Suppressor macrophage treated with lipopolysaccharide for 4 hours (primary cell): ENCODE measurements at places on chromosomes 1 and 21.

- no peak for DNase-seq
Measured at GRCh38 chr1:202890392-202890791, 1.4 kb upstream of the RABIF start.

- DNase-seq = no peak
Measured at GRCh38 chr1:109789551-109790180, 25.9 kb upstream of the EPS8L3 start.

DNA sequence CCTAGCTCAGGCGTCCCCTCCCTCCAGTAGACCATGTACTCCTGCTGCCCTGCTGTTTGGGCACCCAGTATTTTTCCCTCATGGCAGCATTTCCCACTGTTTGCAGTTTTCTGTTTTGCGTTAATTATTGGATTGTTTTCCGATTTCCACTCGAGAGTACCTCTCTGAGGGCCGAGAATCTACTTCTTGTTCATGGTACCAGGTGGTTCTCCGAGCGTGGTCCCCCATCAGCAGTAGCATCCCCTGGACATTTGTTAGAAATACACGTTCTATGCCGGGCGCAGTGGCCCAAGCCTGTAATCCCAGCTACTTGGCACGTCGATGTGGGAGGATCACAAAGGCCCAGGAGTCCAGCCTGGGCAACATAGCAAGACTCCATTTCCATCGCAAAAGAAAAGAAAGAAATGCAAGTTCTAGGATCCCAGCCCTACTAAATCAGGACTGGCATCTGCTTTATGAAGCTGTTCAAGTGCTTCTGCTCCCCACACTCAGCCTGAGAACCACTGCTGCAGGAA lies 690 bp downstream of the RRP1 start:
- no peak for DNase-seq

DNA sequence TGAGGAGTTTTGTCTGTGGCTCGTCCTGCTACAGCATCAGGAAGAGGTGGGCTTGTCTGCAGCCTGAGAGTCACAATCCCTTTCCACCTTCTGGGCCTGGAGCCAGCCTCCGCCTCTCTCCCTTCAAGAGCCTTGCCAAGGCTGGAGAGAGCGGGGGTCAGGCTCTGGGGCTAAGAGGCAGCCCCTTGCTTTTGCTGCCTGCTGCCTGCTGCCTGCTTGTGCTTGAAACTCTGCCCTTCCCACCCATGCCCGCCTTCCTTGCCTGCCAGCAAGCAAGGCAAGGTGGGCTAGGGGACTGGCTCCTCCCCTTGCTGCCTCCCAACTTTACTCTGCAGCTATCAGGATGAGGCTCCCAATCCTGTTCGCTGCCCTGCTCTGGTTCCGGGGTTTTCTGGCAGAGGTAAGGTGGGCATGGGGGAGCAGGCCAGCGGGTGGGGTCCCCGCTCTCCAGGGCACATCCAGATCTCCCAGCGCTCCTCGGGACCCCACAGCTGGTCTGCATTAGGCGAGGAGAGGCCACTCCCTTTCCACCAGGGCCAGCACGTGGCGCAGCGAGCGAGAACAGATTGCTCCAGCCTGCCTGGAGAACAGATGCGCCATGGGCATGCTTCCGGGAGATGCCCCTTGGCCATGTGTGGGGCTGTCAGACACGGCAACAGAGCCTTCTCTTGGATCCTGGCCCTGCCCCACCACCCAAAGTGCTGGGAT lies 7.5 kb upstream of the PTPN7 start:
- no peak for DNase-seq

- DNase-seq = no peak
Measured at GRCh38 chr1:53068314-53069099, 6.5 kb downstream of the PODN start.

DNA sequence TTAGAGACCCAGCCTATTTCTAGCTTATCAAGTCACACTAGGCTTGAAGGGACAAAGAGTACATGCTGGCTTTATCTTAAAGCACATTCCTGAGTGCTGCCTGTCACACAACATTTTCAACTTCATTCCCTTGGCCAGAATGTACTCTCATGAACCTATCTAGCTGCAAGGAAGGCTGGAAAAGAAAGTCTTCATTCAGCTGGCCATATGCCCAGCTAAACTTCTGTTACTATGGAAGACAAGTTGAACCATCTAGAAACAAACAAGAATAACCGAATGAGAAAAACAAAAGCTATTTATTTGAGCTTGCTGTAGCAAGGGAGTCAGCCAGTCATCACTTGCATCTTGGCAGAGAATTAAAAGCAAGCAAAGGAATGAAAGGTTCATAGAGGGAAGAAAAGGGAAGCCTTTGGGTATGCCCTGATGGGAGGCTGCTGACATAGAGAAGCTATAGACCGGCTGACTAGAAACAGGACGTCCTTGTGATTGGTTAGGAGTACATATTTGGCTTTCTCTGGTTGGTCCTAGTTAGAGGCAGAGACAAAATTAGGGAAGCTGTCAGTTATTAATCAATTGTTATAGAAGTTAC lies 108.4 kb downstream of the NEK7 start:
- no peak for DNase-seq

GRCh38 chr1:198846556-198846955 lies 207.7 kb downstream of the PTPRC start:
- no peak for DNase-seq

GRCh38 chr21:38680401-38680800 lies 125.3 kb upstream of the ETS2 start:
- peak; percentile 25 for DNase-seq

DNA sequence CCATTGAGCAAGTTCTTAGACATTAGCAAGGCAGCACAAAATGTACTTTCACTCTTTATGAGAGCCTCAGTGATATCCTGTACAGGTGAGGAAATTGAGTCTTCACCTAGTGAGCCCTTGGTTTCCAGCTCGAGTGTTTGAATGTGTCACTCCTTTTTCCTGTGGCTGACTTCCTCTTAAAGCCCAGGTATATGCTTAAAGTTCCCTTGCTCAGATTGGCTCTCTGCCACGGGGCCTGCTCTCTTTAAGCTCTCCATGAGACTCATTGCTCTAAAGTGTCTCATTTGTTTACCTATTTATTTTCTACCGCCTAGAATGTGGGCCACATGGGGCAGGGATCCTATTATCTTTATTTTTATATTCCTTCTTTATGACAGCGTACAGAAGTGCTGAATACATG lies 324.9 kb downstream of the SIPA1L2 start:
- DNase-seq = no peak

DNA sequence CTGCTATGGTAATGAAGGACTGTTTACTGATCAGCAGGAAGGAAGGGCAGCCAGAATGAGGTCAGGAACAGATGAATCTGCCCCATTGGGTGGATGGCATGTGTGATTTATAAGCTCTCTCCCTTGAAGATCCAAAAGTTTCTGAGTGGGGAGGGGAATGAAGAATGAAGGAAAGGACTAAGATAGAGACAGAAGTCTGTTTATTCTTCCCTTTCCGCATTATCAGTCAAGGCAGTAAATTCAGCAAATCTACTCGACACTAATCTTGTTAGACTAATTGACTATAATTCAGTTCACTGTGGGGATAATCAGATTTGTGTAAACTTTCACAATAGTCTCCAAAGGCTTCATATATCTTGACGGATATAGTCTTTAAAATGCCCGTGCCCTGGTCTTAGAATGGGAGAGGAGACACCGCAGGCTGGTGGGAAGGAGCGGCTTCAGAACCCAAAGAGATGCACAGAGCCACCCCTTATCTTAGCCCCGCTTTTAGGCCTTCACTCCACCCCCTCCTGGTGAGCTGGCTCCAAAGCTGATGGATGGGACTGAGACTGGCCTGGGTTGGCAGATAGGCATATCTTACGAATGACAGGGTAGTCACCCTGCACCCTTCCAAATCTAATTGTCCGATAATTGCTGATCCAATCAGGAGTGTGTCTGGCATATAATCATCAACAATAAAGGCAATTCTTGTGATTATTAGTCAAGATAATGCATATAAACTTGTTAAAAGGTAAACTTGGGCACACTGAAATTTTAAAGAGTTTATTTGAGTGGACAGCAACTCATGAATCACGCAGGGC lies 76.0 kb upstream of the PPM1J start:
- DNase-seq = no peak

DNA sequence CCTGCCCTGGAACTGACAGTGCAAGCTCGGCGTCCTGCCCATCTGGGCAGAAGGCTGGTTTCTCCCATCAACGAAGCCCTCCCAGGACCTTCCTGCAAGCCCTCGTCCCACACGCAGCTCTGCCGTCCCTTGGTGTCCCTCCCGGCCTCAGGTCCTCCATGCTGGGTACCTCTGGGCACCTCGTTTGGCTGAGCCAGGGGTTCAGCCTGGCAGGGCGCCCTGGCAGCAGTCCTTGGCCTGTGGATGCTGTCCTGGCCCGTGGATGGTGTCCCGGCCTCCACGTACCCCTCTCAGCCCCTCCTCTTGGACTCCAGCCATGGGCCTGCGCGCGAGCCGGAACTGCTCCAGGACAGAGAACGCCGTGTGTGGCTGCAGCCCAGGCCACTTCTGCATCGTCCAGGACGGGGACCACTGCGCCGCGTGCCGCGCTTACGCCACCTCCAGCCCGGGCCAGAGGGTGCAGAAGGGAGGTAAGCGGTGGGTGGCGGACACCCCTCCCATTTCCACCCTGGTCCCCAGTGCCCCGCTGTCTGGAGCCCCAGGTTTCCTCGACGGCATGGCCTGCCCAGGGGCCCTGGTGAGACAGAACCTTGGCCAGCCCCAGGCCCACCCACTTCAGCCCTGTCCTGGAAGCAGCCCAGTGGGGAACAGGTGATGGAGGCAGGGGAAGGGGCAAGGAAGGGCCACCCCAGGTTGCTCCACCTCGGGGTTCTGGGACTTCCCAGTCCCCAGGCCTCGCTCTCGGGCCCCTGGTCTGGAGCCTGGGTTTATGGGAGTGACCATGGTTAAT lies 3.5 kb downstream of the TNFRSF14 start:
- DNase-seq = no peak

- no peak for DNase-seq
Measured at GRCh38 chr1:6003568-6004411, 11.6 kb upstream of the NPHP4 start.

GRCh38 chr1:77382366-77382765 lies 100.5 kb downstream of the AK5 start:
- DNase-seq = no peak
